ENCODE measurements at places on chromosomes 11 and 22.
A peak's percentile ranks its signal among the peaks of the same experiment; 100 is the strongest.

GRCh38 chr22:47092896-47093311 lies 330.5 kb downstream of the TBC1D22A start:
- peaks cover 24% of the 10 kb centered on the region for H3K36me3 ChIP-seq
- peak overlapping the region; percentile 3 for H3K4me3 ChIP-seq

DNA sequence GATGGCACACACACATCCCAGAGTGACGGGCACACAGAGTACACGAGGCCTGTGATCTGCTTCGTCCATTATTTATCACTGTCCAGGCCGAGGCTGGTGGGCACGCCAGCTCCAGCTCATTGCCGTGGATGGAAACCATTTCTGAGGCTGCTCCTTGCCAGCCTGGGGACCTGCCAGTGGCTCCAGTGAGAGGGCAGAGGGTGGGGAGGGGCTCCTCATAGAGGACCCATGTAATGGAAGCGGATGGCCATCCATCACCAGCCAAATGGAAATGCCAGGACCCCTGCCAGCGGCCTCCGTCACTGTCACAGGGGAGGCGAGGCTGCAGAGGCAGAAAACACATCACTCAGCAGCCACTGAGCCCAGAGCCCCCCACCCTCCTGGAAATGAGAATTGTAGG lies 35.7 kb downstream of the TP53I11 start:
- H3K4me1 ChIP-seq: peaks cover 38% of the 10 kb centered on the region
- no peak overlapping the region for H3K4me3 ChIP-seq
- no peak for DNase-seq
- no peak overlapping the region for H3K27ac ChIP-seq

DNA sequence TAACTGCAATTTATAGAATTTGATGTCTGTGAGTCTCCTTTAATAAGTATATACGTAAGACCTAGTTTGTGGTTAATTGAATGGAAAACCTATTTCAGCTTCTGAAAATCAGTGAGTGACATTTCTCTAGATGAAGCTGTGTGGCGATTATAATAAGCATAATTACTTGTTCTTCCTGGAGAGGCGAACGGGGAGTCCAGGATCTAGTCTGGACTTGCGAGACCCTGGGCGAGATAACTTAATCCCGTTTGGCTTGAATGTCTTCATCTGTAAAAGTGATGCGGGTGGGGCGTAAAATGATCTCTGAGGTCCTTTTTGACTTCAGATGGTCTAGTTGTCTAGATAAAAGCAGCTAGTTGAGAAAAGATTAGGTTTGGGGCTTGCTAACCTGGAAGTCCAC lies 1.1 kb downstream of the PRRG4 start:
- H3K27ac ChIP-seq: no peak overlapping the region
- DNase-seq: no peak

GRCh38 chr11:73957654-73958361 lies 7.0 kb downstream of the DNAJB13 start:
- H3K27ac ChIP-seq: no peak overlapping the region
- H3K4me1 ChIP-seq: peaks cover 3% of the 10 kb centered on the region
- no peak for DNase-seq
- peaks cover 5% of the 10 kb centered on the region for H3K27me3 ChIP-seq

DNA sequence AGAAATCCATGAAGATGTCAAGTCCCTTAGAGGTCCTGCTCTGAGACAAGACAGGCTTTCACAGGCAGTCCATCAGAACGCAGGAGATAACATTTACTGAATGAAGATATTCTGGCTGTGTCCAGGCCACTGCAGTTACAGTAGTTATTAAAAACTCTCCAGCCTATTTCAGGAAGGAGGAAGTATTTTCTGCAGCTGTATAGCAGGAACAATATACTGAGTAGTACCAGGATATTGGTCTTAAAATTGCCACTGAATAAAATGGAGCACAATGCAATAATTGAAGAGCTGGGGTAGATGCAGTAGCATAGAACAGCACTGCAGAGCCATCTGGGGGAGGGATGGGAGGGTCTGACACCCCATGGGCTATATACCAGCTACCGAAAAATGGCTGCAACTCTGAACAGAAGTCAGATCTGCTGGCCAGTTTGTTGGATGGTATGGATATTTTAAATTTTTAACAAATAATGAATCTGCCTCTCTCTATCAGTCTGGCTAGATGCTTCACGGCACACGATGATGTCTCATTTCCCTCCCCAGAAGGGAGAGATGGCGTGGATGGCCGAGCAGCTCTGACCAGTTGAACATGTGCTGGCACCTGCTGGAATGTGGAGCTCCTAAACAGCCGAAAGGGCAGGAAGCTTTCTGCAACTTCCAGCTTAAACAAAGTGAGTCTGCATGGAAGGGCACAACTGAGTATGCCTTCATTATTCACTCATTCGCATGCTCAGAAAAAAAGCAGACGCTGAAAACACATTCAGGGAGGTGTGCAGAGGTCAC lies 342.1 kb upstream of the SYN3 start:
- no peak for DNase-seq
- H3K4me3 ChIP-seq: no peak overlapping the region
- H3K36me3 ChIP-seq: no peaks in the 10 kb centered on the region

GRCh38 chr22:36741204-36741793 lies 34.6 kb downstream of the IFT27 start:
- peaks cover 5% of the 10 kb centered on the region for H3K27me3 ChIP-seq
- peaks cover 4% of the 10 kb centered on the region for H3K4me1 ChIP-seq
- DNase-seq: no peak

GRCh38 chr11:7348432-7349304 lies 97.0 kb downstream of the SYT9 start:
- no peak overlapping the region for H3K27ac ChIP-seq
- DNase-seq: no peak
- H3K4me3 ChIP-seq: no peak overlapping the region
- peaks cover 7% of the 10 kb centered on the region for H3K4me1 ChIP-seq

- DNase-seq: no peak
- H3K4me1 ChIP-seq: no peaks in the 10 kb centered on the region
- H3K27me3 ChIP-seq: no peaks in the 10 kb centered on the region
- H3K27ac ChIP-seq: no peak overlapping the region
These were observed 29.3 kb downstream of the NEFH start for GRCh38 chr22:29509298-29509697.

DNA sequence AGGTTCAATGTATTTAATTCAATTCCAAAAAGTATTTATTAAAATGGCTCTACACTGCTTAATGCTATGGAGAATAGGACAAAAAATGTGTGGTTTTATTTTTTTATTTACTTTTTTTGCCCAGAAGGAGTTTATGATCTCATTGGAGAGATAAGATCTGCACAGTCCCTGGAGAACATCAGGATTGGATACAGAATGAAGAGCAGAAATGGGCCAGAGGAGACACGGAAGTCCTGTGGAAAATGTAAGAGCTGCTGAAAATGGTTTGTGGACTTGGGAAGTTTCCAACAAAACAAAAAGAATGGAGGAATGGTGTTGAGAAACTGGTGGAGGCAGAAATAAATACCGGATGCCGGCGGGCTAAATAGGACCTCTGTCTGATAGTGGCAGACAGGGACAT lies 554.6 kb downstream of the OPCML start:
- no peak overlapping the region for H3K27ac ChIP-seq
- no peaks in the 10 kb centered on the region for H3K36me3 ChIP-seq
- no peaks in the 10 kb centered on the region for H3K27me3 ChIP-seq

DNA sequence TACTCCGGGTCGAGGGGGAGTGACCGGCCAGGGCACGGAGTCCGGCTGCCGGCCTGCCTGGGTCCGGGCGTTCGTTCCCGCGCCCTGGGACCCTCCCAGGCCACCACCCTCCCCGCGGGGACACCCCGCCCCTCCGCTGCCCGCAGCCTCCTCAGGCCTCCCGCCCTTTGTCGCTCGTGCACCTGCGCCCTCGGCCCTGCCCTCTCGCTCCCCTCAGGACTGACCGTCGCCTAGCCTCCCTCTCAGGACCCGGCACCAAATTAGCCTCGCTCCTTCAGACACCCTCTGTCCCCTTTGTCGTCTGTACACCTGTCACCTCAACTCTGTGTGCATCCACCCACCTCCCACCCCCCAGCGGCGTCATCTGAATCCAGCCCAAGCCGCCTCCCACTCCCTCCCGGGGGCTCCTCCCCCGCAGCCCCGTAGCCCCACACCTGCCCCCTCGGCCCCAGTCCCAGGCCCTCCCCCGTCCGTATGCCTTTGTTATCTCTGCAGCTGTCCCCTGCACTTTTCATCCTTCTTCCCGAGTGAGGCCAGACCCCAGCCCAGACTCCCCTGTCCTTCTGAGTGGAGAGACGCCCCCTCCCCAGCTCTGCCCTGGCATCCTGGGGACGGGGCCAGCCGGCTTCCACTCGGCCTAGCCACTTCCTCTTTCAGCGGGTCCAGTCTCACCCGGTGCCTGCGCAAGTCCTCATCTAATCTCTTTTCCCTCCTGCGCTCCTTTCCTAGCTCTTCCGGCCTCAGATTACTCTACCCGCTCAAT lies 643 bp downstream of the TIGD3 start:
- H3K4me3 ChIP-seq: peak overlapping the region; percentile 85
- no peak overlapping the region for H3K27ac ChIP-seq
- no peak for DNase-seq
- H3K27me3 ChIP-seq: peaks cover 8% of the 10 kb centered on the region
- H3K36me3 ChIP-seq: peaks cover 20% of the 10 kb centered on the region

GRCh38 chr11:45400591-45400990 lies 114.5 kb upstream of the SYT13 start:
- H3K27ac ChIP-seq: no peak overlapping the region
- peaks cover 15% of the 10 kb centered on the region for H3K4me1 ChIP-seq
- H3K4me3 ChIP-seq: no peak overlapping the region
- H3K36me3 ChIP-seq: no peaks in the 10 kb centered on the region
- peaks cover 9% of the 10 kb centered on the region for H3K27me3 ChIP-seq

- H3K27ac ChIP-seq: no peak overlapping the region
- peaks cover 8% of the 10 kb centered on the region for H3K4me1 ChIP-seq
- H3K27me3 ChIP-seq: peaks cover 1% of the 10 kb centered on the region
- no peak for DNase-seq
- no peak overlapping the region for H3K4me3 ChIP-seq
- no peaks in the 10 kb centered on the region for H3K36me3 ChIP-seq
These were observed 34.6 kb upstream of the SC5D start for GRCh38 chr11:121257976-121258375.

DNA sequence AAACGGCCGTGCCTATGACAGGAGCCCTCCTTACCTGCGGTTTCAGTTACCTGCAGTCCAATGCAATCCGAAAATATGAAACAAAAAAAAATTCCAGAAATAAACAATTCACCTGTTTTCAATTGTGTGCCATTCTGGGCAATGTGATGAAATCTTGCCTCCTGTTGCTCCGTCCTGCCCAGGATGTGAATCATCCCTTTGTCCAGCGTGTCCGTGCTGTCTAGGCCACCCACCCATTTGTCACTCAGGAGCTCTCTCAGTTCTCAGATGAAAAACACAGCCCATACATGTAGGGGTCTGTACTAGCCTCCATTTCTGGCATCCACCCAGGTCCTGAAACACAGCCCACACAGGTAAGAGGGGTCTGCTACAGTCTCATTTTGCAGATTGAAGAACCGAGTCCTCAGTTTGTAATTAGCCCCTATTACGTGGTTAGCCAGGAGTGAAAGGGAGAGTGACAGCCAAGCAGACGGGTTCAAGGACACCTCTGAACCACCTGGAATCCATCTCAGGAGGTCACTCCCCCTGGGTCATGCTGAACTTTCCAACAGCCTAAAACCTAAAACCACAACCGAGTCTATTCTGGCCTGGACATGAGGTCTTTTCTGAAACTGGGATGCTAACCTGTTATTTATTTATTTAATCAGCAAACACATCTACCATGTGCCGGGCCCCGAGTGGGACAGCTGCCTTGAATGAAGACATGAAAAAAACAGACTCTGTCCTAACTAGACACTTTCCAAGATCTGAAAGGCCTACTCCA lies 317.2 kb downstream of the SHANK2 start:
- H3K27me3 ChIP-seq: no peaks in the 10 kb centered on the region
- H3K4me3 ChIP-seq: no peak overlapping the region
- no peaks in the 10 kb centered on the region for H3K4me1 ChIP-seq
- no peak overlapping the region for H3K27ac ChIP-seq

DNA sequence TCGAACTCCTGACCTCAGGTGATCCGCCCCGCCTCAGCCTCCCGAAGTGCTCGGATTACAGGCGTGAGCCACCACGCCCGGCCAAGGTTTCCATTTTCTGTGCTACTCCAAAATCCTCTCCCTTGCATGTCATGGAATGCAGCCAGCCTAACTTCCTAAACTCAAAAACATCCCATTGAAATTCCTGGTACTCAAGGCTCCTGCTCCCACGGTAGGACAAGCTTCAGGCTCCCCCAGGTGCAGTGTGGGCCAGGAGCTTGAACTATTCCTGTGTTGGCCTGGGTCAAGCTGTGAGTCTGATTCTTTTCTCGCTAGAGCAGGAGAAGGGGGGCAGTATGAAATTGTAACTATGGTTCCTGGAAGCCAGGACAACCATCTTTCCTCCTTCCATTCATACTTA lies 97.1 kb downstream of the RPL27A start:
- no peaks in the 10 kb centered on the region for H3K27me3 ChIP-seq
- H3K4me1 ChIP-seq: peaks cover 8% of the 10 kb centered on the region
- H3K4me3 ChIP-seq: no peak overlapping the region
- no peaks in the 10 kb centered on the region for H3K36me3 ChIP-seq
- no peak for DNase-seq

DNA sequence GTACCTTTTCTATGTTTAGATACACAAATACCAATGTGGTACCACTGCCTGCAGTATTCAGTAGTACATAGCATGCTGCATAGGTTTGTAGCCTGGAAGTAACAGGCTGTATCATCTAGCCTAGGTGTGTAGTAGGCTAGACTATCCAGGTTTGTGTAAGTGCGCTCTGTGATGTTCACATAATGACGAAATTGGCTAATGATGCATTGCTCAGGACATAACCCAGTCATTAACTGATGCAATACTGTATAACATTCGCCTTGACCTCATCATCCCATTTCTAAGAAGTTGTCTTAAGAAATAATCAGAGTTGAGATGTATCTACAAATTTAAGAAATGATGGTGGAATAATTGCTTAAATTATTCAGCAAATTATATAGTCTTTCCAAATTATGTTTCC lies 116.0 kb upstream of the TIMP3 start:
- H3K27me3 ChIP-seq: peaks cover 6% of the 10 kb centered on the region
- no peak for DNase-seq
- no peak overlapping the region for H3K27ac ChIP-seq
- no peaks in the 10 kb centered on the region for H3K4me1 ChIP-seq

GRCh38 chr11:128052912-128053641 lies 534.3 kb downstream of the ETS1 start:
- H3K4me1 ChIP-seq: peaks cover 20% of the 10 kb centered on the region
- peak overlapping the region; percentile 11 for H3K27ac ChIP-seq
- no peak overlapping the region for H3K4me3 ChIP-seq
- H3K27me3 ChIP-seq: no peaks in the 10 kb centered on the region
- H3K36me3 ChIP-seq: no peaks in the 10 kb centered on the region

Data from endothelial cell (in vitro differentiated cells).